ENCODE measurements at places on chromosomes 1 and 21. TPM values are rescaled to one million over a fixed set of nuclear protein-coding genes. Genes with fewer than 3 reads are reported as not detected.

DNA sequence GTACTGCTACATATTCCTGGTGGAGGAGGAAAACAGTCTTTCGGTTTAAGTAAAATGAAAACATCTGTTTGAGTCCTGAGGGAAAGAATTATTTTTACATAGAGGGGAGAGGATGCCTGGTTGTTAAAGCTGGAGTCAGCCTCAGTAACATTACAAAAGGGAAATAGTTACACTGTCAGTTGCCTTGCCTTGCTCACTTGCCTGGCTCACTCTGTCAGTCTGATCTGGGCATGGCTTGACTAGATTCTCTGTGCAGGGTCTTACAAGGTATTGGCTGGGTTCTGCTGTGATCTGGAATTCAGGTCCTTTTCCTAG is 8.4 kb upstream of the UBE2U start:
- no peak for DNase-seq

DNA sequence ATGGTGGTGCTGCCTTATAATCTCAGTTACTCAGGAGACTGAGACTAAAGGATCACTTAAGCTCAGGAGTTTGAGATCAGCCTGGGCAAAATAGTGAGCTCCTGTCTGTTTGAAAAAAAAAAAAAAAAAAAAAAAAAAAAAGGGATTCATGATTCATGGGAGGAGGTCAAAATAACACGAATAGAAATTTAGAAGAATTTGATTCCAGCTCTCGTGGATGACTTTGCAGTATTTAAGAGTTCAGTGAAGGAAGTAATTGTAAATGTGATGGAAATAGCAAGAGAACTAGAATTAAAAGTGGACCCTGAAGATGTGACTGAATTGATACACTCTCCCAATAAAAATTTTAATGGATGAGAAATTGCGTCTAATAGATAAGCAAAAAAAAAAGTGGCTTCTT is 15.8 kb downstream of the AUNIP start:
- DNase-seq = no peak

The RNU1-3 gene
- 1,455 TPM for total RNA-seq

DNA sequence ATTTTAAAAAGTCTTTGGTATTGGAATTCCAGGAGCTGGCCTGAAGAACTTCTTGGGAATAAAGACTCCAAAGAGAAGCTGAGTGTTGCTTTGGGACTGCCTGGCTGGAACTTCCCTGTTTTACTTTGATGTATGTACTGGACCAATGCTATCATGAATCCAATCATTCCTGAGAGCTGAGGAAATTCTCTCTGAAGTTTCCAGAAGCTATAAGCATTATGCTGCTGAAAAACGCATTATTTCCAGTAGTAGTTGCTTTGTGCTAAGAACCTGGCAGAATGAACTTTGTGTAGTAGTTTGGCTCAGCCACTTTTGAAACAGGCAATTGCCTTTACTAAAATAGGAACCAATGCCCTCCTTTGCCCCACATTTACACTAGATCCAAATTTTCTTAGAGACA is 260.7 kb downstream of the HLX start:
- DNase-seq = no peak

DNA sequence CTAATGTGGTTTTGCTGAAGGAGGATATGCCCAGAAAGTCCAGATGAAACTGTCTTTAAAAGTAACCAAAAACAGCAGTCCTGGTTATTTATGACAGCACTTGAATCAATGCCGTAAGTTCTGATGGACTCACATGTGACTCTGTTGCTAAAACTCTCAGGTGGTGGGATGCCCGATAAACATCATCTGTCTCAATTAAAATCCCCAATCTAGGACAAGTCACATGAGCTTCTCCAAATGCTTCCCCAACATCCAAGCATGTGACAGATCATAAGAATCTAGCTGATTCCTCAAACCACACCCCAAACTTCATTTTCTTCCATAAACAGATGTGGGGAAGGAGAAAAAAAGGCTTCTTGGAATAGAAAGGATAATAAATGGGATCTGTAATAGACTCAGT is 786 bp upstream of the CTSK start:
- no peak for DNase-seq

The CSF3R gene
- not detected for total RNA-seq

The ANGEL2 gene
- total RNA-seq = 26.4 TPM

The MTARC1 gene
- 1.9 TPM for total RNA-seq

DNA sequence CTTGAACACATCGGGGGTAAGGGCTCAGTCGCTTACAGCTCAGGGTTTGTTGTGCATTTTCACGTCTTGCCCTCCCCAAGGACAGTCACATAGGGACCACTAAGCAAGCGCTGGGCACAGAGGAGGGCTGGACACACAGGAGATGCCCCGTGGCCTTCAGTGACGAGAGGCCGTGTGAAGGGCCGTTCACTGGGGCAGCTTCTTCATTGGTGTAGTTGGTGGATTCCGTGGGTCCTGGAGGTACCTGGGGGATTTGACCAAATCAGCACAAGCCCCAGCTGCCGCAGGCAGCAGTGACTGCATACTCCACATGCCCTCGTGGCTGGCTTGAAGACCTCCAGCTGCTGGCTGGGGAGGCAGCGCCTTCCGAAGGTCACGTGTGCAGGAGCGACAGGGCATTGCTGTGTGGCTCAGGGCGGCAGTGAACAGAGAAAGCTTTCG is 100.8 kb upstream of the C1orf174 start:
- DNase-seq = no peak

The FRRS1 gene
- total RNA-seq = 0.66 TPM

The MYCL gene
- total RNA-seq = 0.52 TPM

- DNase-seq = no peak
Observed at GRCh38 chr1:196380316-196380715, 227.9 kb downstream of the KCNT2 start.

DNA sequence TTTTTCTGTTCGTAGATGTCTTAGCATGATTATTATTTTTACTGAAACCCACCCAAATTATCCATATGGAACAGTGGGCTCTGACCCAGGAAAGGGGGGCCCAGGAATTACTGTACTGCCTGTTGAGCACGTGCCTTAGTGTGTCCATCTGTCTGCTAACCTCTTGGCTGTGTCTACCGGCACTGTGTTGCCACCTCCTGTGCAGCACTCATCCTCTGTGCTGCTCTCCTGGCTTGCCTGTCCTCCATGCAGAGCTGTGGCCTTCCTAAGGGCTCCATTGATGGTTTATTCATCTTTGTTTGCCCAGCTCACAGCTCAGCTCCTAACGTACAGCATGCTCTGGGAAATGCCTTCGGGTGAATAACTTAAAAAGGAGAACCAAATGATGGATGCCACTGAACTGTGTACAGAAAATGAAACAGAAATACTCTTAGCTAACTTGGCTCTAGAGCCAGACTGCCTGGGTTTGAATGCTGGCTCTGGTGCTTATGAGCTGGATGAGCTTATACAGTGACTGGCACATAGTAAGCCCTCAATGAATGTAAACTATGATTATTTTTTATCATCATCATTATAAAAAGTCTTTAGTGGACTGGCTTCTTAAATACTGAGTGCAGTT is 11.4 kb upstream of the RPTN start:
- DNase-seq = no peak

DNA sequence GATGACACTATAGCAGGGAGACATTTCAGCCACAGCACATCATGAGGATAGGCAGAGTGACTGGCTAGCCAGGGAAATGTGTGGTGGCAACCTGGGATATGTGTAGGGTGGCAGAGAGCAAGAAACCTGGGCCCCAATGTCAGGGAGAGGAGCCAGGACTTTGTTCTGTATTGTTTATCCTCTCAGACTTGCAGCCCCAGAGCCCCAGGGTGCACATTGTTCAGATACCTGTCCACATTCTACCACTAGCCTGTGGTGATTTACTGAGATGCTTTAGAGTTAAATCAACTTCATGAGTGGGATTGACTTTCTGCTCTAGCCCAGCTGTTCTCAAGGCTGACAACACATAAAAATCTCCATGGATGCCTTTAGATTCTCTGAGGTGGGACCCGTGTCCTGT is 61.5 kb downstream of the MAB21L3 start:
- no peak for DNase-seq

DNA sequence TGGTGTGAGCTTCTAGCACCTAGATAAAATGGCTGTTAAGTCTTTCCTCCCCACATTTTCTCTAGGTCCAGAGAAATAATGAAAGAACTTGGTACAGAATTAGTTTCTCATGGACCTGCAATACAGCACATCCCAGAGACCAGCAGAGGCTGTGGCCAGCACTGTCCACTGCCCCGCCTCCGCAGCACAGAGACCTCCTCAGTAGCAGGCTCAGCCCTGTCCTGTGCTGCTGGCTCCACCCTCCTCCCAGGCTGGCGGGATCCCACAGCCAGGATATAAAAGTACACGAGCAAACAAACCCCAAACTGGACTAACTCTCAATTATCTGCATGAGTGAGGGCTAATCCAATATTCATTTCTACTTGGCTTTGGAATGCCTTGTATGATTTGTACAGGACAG is 401.5 kb downstream of the RPS6KC1 start:
- no peak for DNase-seq

- DNase-seq = no peak
Observed at GRCh38 chr1:228306275-228307217, 98.7 kb downstream of the OBSCN start.

DNA sequence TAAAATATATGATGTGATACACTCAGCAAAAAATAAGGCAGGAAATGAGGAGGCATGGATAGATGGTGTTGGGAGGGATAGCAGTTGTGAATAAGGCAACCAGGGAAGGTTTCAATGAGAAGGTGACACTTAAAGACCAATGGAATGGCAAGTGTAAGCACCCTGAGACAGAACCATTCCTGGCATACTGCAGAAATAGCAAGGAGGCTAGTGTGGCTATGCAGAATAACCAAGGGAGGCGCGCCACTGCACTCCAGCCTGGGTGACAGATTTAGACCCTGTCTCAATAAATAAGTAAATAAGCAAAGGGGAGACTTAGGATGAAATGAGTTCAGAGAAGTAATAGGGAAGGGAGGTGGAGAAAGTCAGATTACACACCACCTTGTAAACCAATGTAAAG is 113.9 kb downstream of the TOMM20 start:
- no peak for DNase-seq

All from HFFc6 (cell line).